Fibroblast of skin of right quadriceps (primary cell): ENCODE measurements at places on chromosomes 2 and 18.
A peak's percentile ranks its signal among the peaks of the same experiment; 100 is the strongest.

DNA sequence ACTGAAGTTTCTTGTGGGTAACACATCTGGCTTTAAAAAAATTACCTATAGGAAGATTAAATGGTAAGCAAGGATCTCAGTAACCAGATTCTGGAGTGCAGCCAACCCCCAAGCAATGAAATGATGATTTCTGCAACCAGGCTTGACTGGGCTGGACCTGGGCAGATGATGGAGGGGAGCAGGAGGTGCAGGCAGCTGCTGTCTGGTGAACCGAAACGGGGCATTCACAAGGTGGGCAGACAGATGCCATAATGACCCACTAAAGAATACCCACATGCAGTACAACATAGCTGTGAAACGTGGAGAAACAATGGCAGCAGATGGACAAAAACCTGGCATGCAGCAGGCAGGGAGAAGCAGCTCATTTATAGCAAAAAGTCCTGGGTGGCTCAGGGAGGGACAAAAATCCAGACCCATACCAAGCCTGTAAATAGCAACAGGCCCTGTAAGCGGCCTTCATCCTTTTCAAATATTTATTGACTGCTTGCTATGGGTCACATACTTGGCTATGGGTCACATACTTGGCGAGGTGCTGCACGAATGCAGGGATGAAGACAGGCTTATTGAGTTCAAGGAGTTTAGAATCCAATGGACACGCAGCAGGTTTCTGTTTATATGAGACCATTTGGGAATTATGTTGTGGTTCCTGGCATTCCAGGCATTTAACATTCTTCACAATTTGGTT is 244.7 kb downstream of the HRH4 start:
- peak; percentile 38 for DNase-seq

DNA sequence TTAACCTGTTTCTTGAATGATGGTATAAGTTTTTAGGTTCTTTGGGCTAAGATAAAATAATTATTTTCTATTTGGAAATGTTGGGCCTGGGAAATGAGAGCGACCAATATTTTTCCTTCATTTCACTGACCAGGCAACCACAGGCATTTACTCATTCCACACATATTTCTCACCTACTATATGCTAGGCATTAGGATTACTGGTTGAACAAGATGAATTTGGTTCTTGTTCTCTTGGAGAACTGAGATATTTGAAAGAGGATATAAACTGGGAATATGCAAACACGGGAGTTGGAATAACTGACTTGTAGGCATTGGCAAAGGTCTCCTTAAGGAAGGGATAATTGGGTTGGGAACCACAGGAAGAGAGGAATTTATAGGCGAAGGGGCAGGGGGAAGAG is 3.9 kb upstream of the MYL1 start:
- no peak for DNase-seq

- DNase-seq, result no peak
Observed at GRCh38 chr2:145797692-145798091, 1277.8 kb upstream of the ZEB2 start.

DNA sequence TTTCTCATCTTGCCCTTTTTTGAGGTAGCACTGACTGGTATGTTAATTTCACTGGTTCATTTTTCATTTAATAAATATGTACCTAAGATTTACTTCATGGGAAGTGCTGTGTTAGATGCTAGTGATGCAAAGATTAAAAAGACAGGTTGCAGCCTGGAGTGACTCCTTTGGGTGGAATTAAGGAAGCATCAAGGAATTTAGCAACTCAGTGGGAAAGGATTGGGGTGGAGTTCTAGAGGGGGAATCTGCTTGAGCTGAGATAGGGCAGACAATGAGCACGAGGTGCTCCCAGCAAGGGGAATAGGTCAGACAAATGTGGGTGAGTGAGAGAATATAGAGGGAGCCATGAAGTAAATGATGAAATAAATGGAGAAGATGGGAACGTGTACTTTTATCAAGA is 57.0 kb downstream of the LYPD6 start:
- no peak for DNase-seq

DNA sequence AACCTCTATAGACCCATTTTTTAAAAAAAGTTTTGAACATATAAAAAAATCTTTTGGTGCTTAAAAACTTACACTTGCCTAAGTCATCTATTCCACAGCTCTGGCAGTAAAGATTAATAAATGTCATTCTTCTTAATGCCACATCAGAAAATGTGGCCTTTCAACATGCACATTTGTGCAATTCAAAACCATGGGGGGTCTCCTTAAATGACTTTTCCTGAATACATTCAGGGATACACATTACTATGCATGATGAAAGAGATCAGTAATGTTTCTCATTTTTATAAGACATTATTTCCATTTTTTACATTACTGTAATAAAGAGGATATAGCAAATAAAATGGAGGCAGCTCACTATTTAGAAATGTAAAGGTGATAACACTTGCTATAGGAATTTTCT is 142.3 kb downstream of the RBM43 start:
- DNase-seq, result no peak

DNA sequence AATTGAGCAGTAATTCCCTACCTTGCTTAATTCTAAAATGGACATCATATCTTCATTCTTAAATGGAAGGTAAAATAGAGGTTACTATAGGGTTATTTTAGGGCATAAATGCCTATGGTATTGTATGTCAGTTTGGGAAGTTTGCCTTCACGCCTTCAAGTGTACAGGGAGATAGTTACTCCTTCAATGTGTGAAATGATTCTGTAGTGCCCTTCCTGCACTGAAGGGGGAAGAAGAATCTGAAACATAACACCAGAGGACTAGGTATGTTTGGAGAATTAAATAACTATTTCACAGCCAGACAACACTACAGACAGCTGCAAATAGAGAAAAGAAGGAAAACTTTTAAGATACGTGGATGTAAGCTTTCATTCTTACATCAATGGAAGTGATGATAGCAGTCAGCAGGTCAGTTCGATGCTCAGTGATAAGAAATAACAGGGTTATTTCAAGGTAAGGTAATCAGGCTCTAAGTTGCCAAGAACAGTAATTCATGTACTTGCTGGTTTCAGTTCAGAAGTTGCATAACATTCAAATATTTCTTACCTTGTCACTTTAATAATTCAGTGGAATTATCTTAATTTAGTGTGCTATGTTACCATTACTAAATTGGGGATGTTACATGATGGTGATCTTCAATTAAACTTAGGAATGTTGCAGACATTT is 4.0 kb downstream of the PKP4 start:
- peak; percentile 18 for DNase-seq

- peak; percentile 47 for DNase-seq
Observed at GRCh38 chr2:27569398-27569797, 13.4 kb upstream of the ZNF512 start.

- no peak for DNase-seq
Observed at GRCh38 chr18:8468191-8468590, 141.0 kb upstream of the RAB12 start.

- DNase-seq, result no peak
Observed at GRCh38 chr2:61969376-61969775, 63.9 kb downstream of the COMMD1 start.

DNA sequence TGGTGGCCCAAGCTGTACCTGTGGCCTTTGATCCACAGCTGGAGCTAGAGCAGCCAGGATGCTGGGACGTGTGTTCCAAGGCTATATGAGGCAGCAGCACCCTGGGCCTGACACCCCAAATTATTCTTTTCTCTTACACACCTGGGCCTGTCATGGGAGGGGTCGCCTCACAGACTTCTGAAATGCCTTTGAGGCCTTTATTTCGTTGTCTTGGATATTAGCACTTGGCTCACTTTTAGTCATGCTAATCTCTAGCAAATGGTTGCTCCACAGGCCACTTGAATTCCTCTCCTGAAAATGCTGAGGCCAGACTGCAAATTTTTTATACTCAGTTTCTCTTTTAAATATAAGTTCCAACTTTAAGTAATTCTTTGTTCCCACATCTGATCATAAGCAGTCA is 22.0 kb upstream of the IL1R2 start:
- no peak for DNase-seq

DNA sequence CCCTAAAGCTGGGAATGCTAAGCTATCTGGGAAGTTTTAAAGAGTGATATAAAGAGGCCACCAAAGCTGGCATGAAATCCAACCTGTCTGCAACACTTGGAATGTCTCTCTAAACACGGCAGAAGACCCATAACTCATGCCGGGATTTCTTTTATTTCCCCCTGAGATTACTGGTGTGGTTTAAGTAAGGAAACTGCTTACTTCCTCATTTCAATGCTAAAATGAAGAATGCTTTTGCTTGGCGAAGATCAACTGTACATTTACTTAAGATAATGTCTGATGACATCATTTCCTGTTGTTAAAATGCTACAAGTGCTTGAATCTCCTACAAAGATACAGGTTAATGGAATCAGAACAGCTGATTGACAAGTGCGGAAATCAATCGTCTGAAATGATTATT is 353.8 kb upstream of the SALL3 start:
- no peak for DNase-seq
